ENCODE measurements at places on chromosomes 7 and 10.

DNA sequence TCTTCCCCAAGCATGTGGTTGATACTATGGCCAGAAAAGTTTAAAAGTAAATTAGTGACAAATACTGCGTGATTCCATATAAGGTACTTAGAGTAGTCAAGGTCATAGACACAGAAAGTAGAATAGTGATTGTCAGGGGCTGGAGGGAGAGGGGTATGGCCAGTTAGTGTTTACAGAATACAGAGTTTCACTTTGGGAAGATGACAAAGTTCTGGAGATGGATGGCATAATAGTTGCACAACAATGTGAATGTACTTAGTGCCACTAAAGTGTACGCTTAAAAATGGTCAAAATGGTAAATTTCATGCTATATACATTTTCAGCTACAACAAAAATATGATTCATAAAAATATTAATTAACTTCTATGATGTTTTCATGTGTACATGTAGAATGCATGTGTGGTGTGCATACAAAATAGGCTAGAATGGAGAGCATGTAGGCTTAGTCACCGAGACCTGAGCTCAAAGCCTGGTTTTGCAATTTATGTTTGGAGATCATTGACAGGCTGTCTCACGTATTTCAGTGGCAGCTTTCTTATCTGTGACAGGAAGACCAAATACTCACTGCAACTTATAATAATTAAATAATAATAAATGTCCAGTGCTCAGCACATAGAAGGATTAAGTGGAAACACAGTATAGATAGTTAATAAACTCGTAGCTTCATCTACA is 625.6 kb downstream of the SUGCT start:
- no peak for DNase-seq

- no peak for DNase-seq
Observed at GRCh38 chr7:88500131-88500530, 193.4 kb upstream of the STEAP4 start.

- no peak for DNase-seq
Observed at GRCh38 chr10:63723741-63724140, 202.5 kb downstream of the REEP3 start.

DNA sequence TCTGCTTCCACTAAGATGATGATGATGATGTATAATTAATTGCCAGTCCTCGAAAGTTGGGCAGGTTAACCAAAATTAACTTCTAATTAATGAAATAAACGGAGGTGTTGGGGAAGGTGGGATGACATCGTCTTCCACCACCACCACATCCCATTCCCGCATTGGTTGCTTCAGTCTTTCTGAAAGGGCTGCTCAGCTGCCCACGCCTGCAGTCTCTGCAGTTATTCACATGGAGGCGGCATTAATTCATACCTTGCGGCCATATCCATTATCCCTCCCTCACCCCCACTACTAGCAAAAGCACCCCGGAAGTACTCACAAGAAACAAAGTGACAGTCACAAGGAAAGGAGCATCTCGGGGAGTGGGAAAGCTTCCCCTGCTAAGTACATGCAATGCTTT is 387.9 kb downstream of the DPP6 start:
- DNase-seq, result no peak

- no peak for DNase-seq
Observed at GRCh38 chr7:1725766-1726630, 55.9 kb downstream of the ELFN1 start.

DNA sequence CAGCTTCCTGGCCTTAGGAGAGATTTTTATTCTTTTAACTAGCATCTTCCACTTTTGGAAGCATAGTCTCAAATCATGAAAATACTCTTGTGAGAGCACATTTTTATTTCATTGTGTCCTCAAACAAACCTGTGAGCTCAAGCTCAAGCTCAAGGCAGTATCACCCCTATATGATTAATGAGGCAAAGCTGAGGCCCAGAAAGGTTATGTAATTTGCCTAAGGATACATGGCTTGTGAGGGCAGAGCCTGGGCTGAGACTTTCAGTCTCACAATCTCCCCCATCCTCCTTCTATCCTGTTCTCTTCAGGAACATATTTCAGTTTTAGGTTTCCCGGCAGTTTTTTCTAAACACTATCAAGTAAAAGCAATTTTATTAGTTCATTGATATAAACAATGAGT is 359.5 kb downstream of the PTEN start:
- no peak for DNase-seq

DNA sequence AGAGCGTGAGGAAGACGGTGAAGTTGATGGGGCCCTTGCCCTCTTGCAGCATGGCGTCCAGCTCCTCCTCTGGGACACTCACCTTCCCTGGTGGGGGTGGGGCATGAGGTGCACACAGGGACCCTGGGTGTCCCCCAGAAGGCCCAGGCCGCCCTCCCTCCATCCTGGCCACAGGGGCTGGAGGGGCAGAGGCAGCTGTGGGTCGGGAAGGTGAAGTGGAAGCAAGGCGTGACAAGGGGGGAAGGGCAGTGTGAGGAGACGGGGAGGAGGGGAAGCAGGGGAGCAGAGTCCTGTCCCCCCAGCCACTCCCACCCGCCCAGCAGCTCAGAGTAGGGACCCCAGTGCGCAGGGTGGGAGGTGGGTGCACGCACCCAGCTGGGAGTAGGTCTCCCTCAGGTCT is 791 bp downstream of the MYL7 start:
- no peak for DNase-seq

DNA sequence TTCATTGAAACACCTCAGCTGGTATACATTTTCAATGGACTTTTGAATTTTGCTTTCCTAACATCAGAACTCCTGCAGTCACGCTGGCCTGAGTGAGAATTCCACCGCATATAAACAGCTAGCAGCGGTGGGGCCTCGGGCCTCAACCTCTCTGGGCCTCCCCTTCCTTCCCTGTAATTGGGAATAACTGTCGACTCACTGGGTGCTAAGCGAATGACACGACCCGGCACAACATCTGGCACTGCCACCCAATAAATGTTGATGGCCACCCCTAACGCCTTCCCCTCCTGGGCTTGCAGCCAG is 670 bp downstream of the RCC1L start:
- DNase-seq, result no peak

GRCh38 chr10:68342909-68343516 is 10.3 kb upstream of the PBLD start:
- DNase-seq, result no peak

DNA sequence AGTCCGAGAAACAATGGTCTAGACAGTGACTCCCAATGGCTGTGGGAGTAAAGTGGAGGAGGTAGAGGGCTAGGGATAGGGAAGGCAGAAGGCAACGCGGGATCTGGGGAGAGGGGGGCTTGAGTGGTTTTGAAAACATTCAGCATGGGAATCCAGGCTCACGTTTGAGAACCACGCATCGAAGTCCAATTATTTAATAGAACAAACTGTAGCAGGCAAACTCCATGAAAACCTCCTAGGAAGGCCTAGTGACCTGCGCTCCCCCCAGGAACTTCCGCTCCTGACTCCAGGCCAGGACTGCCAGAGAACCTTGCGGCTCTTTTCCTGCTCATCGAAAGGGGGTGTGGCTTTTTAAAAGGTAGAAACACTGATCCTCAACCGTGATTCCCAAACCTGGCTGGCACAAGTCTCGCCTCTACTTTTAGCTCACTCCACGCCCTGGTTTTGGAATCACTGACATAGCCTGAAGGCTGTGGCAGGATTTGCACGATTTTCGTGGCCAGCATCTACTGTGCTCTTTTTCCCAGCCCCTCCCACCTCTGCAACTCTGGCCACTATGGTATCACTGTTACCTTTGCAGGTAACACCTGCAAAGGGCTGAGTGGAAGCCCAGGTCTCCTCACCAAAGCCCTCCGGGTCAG is 43.4 kb downstream of the MYOF start:
- no peak for DNase-seq

DNA sequence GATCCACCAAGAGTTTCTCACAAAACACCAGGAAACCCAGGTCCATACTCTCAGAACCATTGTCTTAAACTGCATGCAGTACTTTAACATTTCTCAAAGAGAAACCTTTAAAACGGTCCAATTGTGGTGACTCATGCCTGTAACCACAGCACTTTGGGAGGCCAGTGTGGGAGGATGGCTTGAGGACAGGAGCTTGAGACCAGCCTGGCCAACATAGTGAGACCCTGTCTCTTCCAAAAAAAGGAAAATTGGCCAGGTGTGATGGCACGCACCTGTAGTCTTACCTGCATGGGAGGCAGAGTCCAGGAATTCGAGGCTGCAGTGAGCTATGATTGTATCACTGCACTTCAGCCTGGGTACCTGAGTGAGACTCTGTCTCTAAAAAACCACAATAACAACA is 97.5 kb upstream of the OIT3 start:
- no peak for DNase-seq

- DNase-seq, result no peak
Observed at GRCh38 chr7:125814100-125814499, 884.5 kb upstream of the POT1 start.

DNA sequence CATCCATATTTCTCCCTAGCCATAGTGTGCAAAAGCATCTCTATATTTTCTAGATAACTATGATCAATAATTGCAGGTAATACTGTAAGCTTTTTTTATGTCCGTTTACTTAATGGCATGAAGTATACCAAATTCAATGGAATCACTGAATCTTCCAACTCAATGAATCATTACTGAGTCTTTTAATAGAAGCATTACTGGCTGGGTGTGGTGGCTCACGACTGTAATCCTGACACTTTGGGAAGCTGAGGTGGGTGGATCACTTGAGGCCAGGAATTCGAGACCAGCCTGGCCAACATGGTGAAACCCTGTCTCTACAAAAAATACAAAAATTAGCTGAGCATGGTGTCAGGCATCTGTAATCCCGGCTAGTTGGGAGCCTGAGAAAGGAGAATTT is 372.5 kb downstream of the BMPER start:
- no peak for DNase-seq

DNA sequence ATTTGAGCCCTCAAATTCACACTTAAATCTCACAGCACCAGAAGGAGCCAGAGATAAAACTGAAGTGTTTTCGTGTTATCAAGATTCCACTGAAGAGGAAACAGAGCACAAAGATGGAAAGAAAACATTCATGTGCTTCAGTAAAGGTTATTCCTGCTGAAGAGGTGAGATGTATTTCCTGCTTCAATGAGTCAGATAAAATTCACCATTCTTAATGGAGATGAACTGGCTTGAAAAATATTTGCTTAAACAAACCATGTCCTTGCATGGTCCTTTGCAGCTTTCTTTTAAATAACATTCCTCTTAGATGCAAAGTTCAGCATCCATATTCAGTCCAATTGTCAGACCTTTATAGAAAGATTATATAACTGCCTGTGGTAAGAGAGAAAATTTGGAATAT is 294.2 kb downstream of the IPMK start:
- no peak for DNase-seq

All from GM13977 (cell line).